ENCODE measurements at places on chromosomes 1 and 21.
A peak's percentile ranks its signal among the peaks of the same experiment; 100 is the strongest.

DNA sequence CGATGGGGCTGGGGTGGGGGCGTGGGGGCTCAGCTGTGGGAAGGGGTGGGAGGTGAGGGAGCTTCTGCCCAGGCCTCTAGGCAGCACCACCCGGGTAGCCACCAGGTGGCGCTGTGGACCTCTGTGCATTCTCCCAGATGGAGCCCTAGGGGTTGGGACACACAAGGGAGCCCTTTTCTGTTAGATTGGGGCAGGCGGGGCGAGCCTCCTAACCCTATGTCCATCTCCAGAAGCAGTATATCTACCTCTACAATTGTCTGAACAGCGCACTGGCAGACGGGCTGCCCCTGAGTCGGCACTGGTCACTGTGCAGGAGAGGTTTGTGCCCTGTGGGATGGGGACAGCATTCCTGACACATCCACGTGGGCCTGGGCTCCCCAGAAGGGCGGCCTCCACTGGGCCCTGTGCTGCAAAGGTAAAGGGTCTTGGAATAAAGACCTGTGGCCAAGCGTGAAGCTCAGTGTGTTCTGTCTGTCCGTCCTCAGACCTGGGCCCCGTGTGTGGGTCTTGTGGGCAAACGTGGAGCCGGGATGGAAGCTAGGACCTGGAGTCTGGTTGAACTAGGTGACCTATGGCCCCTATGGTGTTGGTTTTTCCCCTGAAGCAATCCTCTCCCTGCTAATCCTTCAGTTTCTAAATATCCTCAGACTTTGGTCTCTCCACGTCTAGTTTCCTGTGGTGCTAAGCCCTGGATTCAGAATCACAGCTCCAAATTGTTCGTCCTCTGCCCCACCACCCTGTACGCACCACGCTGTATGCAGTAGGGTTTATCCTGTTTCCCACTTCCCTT, 4.4 kb upstream of the LGR6 start:
- DNase-seq, result peak; percentile 29

DNA sequence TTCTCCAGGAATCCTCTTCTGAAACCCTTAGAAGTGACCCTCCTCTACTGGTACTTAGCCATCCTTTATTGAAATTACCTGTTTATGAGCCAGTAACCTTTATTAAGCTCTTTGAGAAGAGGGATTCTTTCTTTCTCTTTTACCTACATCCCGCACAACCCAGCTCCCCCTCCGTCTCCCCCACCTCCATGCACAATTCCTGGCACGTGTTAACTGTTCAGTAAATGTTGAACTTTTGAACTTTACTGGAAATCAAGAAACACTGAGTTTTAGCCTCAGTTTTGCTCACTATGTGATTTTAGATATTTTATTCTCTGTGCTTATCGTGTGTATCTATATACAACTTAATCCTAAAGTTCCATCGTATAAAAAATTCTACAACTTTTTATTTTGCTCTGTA, 1.8 kb downstream of the TMED5 start:
- no peak for DNase-seq

GRCh38 chr21:31514598-31514997, 144.9 kb upstream of the SOD1 start:
- peak; percentile 15 for DNase-seq

- peak; percentile 85 for DNase-seq
Measured at GRCh38 chr1:78840453-78841271, 165.9 kb downstream of the ADGRL4 start.
